ENCODE measurements at places on chromosomes 6 and 20. TPM values are rescaled to one million over a fixed set of nuclear protein-coding genes. Genes with fewer than 3 reads are reported as not detected.

The SPATA25 gene
- total RNA-seq = 0.51 TPM

The CCM2L gene
- total RNA-seq = 17.3 TPM

The ARMC12 gene
- 0.25 TPM for total RNA-seq

The HLA-DOA gene
- not detected for total RNA-seq

The TULP1 gene
- total RNA-seq = not detected

The SNX3 gene
- total RNA-seq = 147 TPM
